ENCODE measurements at places on chromosomes 1 and 21. TPM values are rescaled to one million over a fixed set of nuclear protein-coding genes. Genes with fewer than 3 reads are reported as not detected.

DNA sequence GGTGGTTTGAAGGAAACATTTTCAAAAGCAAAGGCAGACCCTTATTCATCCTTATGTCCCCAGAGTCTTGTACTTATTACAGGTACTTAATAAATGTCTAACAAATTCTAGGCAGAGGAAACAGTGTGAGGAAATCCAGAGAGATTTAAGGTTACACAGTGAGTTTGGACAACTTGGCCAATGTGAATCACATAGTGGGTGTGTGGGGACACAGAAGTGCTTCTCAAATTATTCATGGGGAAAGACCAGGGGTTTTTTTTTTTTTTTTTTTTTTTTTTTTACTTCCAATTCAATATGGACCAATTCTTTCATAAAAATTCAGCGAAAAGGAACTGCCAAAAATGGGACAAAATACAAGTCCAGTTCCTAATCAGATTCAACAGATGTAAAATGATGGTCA, 15.1 kb downstream of the GNG12 start:
- H3K27me3 ChIP-seq = no peaks in the 10 kb centered on the region
- H3K36me3 ChIP-seq = no peaks in the 10 kb centered on the region
- H3K4me1 ChIP-seq = peaks cover 24% of the 10 kb centered on the region
- no peak overlapping the region for H3K4me3 ChIP-seq
- DNase-seq = no peak

DNA sequence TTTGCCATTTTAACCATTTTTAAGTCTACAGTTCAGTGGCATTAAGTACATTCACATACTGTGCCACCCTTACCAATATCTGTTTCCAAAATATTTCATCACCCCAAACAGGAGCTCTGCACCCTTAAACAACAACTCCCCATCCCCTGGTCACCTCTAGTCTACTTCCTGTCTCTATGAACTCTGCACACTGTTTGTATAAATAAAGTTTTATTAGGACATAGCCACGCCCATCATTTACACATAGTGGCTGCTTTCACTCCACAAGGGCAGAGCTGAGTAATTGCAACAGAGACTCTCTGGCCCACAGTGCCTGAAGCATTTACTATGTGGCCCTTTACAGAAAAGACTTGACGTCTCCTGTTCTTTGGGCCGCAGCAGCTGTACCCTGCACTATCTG, 30.1 kb downstream of the KCNAB2 start:
- no peaks in the 10 kb centered on the region for H3K4me1 ChIP-seq
- no peak for DNase-seq
- H3K27ac ChIP-seq = no peak overlapping the region
- H3K4me3 ChIP-seq = no peak overlapping the region
- no peaks in the 10 kb centered on the region for H3K36me3 ChIP-seq
- H3K27me3 ChIP-seq = no peaks in the 10 kb centered on the region

GRCh38 chr1:112997781-112998180, 41.8 kb upstream of the SLC16A1 start:
- H3K36me3 ChIP-seq = no peaks in the 10 kb centered on the region
- H3K4me3 ChIP-seq = no peak overlapping the region
- no peak for DNase-seq
- H3K27me3 ChIP-seq = no peaks in the 10 kb centered on the region
- peaks cover 22% of the 10 kb centered on the region for H3K4me1 ChIP-seq

Gene CRABP2
- 3.6 TPM for total RNA-seq
